NCI-H2171 treated with DMSO at 0.1 percent for 48 hours (cell line): ENCODE measurements at places on chromosomes 4 and X.

DNA sequence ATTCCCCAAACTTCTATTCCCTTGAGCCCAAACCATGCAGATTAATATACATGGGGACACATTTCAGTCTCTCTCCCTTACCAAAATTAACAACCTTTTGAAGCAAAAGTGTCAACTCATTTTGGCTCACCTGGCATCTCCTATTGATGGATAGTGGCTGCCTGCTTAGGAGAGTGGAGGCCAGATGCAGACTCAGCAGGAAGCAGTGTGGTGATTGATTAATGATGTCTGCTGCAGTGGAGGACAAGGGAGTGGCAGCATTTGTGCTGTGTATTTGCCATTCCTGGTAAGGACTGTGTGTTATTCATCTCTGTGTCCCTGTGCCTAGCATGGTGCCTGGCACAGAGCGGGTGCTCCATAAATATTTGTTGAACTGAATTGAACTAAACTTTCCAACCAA lies 590.1 kb downstream of the RAB28 start:
- no peak for DNase-seq

- DNase-seq: no peak
These were observed 223.1 kb upstream of the SLIT2 start for GRCh38 chr4:20028645-20029044.

DNA sequence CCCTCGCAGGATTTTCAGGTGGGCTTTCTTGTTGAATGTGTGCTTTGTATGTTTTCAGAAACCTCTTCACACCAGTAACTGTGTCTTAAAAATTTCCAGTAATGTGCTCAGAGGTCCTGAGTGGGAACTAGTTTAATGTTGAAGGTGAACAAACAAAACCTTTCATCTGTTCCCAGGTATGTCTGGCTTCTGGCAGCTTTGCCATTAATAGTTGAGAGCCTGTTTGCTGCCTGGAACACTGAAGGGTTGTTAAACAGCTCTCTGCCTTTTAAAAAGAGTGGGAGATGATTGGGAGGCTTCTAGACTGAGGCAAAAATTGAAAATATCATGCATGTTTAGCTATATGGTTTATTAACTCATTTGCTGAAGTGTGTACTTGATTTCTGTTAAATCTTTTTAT lies 161.2 kb upstream of the AGTR2 start:
- no peak for DNase-seq

DNA sequence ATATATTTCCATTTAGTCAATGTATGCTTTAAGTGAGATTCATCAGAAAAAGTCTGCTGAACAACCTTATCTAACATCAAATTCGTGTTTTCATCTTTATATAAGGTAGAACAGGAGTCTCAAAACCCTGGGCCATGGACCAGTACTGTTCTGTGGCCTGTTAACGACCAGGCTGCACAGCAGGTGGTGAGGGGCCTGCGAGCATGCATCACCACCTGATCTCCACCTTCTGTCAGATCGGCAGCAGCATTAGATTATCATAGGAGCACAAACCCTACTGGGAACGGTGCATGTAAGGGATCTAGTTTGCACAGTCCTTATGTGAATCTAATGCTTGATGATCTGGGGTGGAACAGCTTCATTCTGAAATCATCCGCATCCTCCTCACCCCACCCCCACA lies 3.2 kb downstream of the CTSO start:
- peak; percentile 68 for DNase-seq

GRCh38 chr4:72663828-72664227 lies 94.8 kb upstream of the ADAMTS3 start:
- DNase-seq: no peak

- peak; percentile 28 for DNase-seq
These were observed 9.5 kb downstream of the RNF175 start for GRCh38 chr4:153750197-153750817.

- DNase-seq: no peak
These were observed 2.1 kb upstream of the TMEM131L start for GRCh38 chr4:153464068-153464467.

GRCh38 chrX:148854306-148854705 lies 353.9 kb downstream of the AFF2 start:
- DNase-seq: no peak

GRCh38 chr4:139311909-139312308 lies 9.6 kb upstream of the NDUFC1 start:
- DNase-seq: no peak

- no peak for DNase-seq
These were observed 1160.0 kb downstream of the ADGRL3 start for GRCh38 chr4:62360156-62360545.

GRCh38 chrX:63506320-63506719 lies 155.2 kb upstream of the SPIN4 start:
- DNase-seq: peak; percentile 1

- no peak for DNase-seq
These were observed 138.9 kb downstream of the DCLK2 start for GRCh38 chr4:150217192-150217591.

- no peak for DNase-seq
These were observed 2441.0 kb downstream of the PCDH7 start for GRCh38 chr4:33161202-33161601.

- DNase-seq: no peak
These were observed 47.1 kb upstream of the KLHL34 start for GRCh38 chrX:21705225-21705624.

GRCh38 chrX:30892591-30892990 lies 3.5 kb upstream of the TAB3 start:
- DNase-seq: no peak

DNA sequence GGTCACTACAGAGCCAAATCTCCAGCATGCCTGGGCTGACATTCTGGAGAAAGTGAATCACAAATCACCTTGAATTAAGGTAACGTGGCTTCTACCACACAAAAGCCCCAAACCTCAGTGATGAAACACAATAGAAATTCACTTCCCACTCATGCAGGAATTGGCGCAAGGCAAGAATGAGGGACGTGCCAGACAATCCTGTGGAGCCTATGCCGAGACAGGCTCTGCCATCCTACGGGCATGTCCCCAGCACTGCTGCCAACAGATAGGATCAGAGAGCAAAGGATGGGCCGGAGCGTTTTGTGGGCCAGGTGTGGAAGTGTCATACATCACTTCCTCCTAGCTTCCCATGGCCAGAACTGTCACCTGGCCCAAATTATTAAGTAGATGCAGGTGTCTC lies 118.0 kb downstream of the IRF2 start:
- DNase-seq: no peak

DNA sequence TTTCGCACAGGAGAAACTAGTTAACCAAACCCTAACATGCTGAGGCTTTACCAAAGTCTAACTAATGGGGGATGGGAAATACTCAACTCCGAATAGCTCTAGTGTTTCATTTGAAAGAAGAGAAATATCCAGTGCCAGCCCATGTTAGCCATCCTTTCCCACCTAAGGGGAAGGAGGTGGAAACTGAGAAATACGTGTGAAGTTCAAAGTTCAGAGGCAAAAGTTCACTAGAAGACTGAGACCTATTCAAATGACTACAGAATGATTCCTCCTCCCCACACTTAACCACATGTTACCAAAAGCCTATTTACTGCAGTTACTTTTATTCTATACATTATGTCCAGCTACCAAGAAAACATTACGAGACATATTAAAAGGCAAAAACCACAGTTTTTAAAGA lies 106.3 kb downstream of the CENPC start:
- DNase-seq: no peak

- DNase-seq: peak; percentile 89
These were observed 1811.2 kb upstream of the PCDH10 start for GRCh38 chr4:131337936-131338335.

- no peak for DNase-seq
These were observed 30.2 kb upstream of the SPON2 start for GRCh38 chr4:1202526-1203011.

DNA sequence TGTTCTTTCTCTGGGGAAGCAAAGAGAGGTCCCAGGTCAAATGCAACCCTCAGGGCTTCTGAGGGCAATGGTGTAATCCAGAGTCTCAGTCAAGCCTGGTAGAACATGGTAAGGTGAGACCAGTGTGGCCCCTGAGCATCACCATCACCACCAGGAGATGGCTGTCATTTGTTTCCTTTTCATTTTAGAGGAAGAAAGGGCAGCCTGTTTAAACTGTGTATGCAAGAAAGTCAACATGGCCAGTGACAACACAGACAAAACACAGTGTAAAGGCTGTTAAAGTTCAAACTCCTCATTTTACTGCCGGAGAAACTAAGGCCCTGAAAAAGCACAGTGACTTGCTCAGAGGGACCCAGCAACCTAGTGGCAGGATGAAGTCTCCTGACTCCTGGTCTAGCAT lies 2.0 kb upstream of the EDA start:
- DNase-seq: no peak

- DNase-seq: peak; percentile 12
These were observed 206.2 kb upstream of the PCDH18 start for GRCh38 chr4:137738375-137738990.

DNA sequence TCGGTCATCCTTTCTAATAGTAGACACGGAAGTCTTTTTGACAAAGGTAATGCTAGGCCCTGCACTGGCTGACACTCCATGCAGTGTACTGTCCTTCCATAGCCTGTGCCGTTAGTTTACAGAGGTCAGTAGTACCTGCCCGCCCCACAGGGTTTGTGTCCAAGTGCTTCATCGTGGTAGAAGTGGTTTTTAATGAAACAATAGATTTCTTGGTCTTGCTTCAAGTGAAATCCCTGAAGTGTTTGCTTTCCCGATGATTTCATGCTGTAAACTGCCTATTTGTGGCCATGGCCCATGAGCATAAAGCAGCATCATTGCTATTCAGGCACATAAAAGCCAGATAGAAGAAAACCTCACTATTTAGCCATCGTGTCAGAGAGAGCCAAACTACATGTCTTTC lies 139.3 kb downstream of the GPR143 start:
- no peak for DNase-seq

DNA sequence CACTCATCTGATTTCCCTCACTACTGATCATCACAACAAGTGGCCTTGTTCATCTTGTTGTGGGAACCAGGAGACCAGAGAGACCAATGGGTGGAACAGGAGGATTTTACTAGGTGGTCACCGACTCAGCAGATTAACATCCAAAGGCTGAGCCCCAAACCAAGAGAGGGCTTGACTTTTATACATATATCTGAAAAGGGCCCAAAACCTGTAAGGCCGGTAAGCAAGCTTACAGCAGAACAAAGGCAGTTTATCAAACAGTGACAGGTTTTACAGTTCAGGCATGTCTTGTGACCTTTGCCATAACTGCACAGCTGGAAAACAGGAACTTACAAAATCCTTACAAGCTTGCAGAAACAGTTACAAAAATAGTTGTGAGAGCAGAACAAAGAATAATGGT lies 195.9 kb downstream of the OR13H1 start:
- DNase-seq: no peak

DNA sequence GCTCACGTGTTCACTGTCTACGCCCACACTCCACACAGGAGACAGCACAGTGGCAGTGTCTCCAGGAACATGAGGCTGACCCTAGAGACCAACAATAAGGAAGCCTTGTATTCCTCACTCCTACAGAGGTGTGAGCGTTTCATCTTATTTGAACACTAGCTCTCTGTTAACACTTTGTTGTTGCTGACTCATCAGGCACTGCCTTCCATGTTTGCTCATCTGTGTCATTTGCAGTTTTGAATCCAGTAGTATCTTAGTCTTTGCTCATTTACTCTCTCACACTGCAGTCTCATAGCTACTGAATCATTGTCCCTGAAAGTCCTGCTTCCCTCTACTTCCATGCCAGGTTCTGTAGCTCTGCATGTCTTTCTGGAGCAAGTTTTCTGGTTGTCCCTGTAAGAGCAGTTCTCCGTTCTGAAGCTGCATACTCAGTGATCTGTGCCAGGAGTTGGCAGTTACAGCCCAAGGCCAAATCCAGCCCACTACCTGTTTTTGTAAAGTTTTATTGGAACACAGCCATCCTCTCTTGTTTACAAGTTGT lies 80.3 kb upstream of the DCLK2 start:
- no peak for DNase-seq

GRCh38 chrX:112889400-112889799 lies 48.8 kb upstream of the AMOT start:
- no peak for DNase-seq

DNA sequence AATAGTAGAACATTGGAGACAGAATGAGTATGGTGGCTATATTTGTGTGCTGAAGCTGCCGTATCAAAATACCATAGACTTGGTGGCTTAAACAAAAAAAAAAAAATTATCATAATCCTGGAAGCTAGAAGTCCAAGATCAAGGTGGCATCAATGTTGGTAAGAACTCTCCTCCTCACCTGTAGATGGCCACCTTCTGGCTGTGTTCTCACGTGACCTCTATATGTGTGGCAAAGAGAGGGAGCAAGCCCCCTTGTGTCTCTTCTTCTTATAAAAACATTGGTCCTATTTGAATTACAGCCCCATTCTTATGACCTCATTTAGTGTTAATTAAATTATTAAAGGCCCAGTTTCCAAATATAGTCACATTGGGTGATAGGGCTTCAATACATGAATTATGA lies 1640.9 kb upstream of the PCDH7 start:
- no peak for DNase-seq

DNA sequence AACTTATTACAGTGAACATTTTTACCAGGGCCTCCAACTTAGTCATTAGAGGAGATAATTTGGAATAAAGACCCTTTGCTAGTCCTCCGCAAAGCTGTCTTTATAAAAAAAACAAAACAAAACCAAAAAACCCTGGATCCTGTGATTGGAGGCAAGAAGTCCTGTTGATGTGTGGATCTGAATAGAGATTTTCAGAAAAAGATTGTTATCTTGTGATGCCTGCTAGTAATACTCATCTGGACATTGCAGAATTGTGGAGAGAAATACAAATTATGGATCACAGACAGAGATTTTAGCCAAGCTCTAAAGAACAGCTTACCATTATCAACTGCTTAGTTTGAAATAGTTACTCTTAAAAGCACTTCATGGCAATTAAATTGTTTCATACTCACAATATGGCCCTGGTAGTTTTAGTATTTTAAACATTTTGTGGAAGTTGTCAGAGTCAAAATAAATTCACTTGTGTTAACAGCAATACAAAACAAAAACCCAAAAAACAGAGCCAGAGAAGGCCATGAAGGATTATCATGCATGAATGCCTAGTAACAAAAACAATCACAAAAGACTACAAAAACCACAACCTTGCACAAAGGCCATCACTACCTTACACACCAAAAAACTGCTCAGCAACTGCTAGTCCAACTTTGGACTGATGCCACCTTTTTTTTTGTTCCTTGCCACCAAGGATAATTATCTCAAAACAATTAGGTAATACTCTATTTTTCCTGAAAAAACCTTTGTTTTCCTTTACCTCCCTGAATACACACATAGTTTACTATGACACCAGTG lies 514.5 kb upstream of the SLIT2 start:
- DNase-seq: no peak

DNA sequence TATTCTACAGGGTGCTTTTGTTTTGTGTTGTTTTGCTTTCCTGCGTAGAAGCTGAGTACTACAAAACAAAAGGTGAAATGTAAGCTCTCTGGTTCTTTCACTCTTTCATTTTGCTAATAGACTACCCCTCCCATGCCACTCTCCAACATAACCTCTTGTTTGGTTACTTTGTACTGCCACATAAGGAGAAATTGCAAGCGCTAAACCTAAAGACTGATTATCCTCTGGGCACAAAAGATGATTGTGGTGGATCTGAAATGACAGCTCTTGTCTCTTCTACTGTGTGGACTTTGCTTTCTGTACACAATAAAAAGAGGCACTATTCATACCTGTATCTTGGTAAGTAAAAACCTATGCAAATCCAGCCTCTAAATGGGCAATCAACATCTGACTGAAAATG lies 5.3 kb downstream of the MBNL3 start:
- no peak for DNase-seq
